ENCODE measurements at places on chromosomes 7 and 10.

- DNase-seq, result no peak
Observed at GRCh38 chr10:109969760-109970346, 37.9 kb upstream of the ADD3 start.

DNA sequence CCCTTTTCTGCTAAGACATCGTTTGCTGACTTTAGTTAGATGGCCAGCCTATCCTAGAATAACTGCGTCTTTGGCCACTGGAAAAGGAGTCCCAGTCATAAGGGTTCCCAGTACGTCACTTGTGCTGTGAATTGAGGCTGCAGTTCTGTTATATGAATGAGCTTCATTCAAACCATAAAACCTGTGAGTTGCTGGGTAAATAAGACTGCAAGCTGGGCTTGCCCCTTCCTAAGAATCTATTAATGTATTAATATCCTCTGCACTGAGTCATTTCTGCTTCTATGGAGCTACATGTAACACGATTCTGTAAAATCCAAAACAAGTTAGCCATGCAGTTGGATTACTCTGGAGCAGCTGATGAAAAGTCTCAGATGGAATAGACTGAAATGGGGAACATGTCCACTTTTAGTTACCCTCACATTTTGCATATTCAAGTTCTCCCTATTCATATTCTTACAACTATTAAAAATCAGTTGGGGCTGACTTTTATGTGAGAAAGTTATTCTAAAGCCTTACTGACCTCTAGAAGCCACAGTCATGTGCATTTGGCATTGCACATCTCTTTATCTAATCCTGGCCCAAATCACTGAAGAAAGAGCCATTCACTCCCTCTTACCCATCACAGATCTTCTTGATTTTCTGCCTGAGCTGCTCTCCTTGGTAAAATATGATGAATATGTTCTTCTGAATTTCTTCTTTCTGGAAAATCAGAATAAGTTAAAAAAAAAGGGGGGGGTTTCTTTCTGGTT is 41.8 kb upstream of the TMEM213 start:
- no peak for DNase-seq

DNA sequence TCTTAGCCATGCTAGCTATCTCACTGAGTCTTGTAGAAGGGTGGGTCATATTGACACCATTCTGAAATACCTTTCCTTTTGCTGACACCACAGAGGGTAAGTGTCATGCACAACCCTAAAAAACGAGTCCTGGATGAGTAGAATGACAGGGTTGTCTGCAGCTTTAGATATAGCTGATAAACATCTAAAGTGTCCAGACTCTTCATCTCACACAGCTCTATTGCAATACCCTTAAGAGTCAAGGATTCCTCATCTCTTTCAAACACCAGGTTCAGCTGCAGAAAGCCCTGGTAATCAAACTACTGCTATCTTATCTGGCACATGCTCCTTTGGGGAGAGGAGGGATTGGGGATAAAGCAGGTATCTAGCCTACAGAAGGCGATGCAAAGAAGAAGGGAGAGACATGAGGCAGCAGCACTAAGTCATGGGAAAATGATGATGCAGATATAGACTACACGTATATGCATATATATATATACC is 127.0 kb downstream of the ANK3 start:
- no peak for DNase-seq

GRCh38 chr7:117560030-117560429 is 80.2 kb downstream of the CFTR start:
- DNase-seq, result no peak

DNA sequence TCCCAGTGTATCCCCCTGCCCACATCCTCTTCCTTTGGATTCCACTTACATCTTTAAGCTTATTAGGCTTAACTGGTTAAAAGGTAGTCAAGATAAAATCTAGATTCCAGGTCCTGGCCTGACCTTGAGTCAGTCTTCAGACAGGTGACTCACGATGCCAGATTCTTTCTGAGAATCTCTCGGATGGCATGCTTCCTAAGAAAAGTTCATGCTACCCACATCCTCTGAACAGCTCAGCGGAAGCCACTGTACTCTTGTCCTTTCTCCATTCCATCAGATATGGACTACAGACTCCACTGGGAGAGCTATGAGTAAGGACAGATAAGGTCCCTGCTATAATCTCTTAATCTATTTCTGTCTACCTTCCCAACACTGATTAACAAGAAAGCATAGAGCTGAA is 43.4 kb downstream of the DNMBP start:
- no peak for DNase-seq

GRCh38 chr7:44062180-44062902 is 3.0 kb downstream of the PGAM2 start:
- DNase-seq, result no peak

DNA sequence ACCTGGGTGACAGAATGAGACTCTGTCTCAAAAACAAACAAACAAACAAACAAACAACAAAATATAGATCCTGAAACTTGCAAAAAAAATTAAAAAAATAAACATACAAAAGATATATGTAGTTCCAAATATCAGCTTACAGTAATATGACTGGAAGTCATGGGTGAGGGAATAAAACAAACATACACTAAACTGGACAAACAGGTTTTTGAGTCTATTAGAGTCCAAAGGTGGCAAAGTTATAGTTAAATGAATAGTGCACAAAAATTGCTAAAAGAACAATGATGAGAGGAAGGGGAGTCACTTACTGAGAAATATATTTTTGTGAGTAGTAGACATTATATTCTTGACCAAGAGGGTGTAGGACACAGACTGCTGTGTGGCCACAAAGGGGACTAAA is 16.7 kb upstream of the RSBN1L start:
- DNase-seq, result no peak

GRCh38 chr10:9301554-9301953 is 1247.1 kb downstream of the GATA3 start:
- DNase-seq, result no peak

- no peak for DNase-seq
Observed at GRCh38 chr7:125661006-125661405, 731.4 kb upstream of the POT1 start.

DNA sequence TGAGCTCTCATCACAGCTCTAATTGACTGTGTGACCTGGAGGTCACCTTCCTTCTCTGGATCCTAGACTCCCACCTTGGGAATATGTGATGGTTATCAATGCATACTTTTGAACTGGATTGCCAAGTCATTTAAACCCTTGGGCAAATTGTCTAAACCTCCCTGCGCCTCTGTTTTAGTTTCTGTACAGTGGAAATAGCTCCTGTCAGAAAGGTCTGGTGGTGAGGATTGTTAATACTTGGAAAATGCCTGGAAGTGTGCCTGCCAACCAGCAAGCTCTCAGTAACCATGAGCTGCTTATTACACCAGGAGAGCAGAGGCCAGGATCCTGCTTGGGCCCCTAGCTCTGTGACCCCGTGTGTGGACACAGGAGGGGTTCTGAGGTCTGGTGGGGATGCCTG is 108.7 kb upstream of the PPIF start:
- no peak for DNase-seq

DNA sequence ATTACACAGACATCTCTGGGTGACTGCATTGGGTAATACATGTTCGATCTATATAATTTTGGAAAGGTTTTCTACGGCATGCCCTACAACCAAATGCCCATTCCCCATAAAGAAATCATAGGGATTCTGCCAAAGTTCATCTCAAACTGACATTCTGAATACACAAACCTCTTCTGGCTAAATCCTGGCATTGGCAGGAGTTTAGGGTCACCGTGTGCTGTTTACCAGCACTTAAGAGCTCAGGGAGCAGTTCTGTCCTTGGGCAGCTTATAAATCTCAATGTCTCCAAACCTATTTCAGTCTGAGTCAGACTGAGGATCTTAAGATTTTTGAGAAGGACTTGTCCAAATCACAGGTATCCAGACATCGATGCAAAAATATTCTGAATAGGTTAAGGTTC is 809.6 kb upstream of the LRRN3 start:
- DNase-seq, result no peak

DNA sequence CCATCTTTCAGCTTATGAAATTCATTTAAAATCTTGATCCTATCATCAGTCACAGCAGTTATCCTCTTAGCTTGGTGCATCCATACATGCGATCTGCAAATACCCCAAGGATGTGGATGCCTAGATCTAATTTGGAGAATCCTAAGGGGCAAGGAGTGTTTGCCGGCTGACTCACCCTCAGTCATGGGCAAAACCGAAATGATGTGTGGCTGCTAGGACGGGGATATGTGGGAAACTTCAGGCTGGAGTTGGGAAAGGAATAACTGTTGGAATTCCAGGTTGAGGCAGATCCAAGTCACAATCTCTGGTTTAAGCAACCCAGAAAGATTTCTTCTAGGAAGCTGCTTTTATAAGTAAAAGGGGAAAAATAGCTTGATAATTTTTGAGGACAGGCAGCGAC is 19.7 kb upstream of the GOT1 start:
- DNase-seq, result no peak

- DNase-seq, result no peak
Observed at GRCh38 chr10:26706206-26706605, 8.7 kb downstream of the PDSS1 start.

- no peak for DNase-seq
Observed at GRCh38 chr10:70417568-70417967, 13.6 kb downstream of the EIF4EBP2 start.

- no peak for DNase-seq
Observed at GRCh38 chr7:144842377-144842851, 6.6 kb upstream of the TPK1 start.

GRCh38 chr7:149878523-149878921 is 4.8 kb downstream of the ATP6V0E2 start:
- DNase-seq, result peak; percentile 79

DNA sequence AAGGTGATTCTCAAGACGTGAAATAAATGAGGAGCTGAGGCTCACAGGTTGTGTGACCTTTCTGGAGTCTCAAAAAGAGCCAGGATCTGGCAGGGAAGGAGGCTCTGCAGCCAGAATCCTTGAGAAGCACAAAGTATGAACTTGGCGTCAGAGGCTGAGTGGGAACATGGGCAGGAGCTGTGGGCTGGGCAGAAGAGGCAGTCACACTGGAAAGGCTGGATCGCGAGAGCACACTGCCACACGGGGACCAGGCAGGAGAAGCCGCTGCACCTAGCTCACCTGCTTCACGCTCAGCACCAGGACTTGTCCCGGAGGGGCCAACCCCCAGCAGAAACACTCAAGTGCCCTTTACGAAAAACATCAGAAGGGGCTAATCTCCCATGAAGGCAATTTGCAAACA is 535.0 kb downstream of the TNS3 start:
- no peak for DNase-seq

- DNase-seq, result no peak
Observed at GRCh38 chr7:17638727-17639126, 301.6 kb downstream of the SNX13 start.

DNA sequence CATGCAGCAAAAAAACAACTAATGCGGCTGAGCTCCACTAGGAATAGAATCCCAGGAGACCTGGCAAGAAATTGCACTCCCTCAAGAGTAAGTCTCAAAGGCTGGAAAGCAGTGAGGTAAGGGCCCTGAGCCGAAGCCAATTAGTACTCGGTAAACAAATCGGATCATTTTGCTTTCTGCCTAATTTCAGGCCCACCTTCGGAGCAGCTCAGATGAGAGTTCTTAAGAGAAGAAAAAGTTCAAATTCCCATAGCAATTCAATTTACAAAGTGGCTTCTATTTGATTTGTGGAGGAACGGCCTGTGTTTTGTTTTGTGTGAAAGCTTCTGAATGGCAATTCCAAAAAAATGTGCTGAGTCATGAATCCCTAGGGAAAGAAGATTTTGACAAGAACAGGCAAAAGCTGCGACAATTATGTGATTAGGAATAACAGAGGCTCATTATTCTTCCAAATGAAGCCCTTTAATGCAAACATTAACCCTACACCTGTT is 60.9 kb downstream of the SLC16A9 start:
- DNase-seq, result no peak

GRCh38 chr10:60399328-60399727 is 9.7 kb upstream of the ANK3 start:
- peak; percentile 64 for DNase-seq

GRCh38 chr7:158103378-158103777 is 484.2 kb downstream of the PTPRN2 start:
- DNase-seq, result no peak

GRCh38 chr7:51344406-51345138 is 28.0 kb upstream of the COBL start:
- DNase-seq, result no peak

- no peak for DNase-seq
Observed at GRCh38 chr7:143978585-143978984, 21.5 kb upstream of the OR6B1 start.

DNA sequence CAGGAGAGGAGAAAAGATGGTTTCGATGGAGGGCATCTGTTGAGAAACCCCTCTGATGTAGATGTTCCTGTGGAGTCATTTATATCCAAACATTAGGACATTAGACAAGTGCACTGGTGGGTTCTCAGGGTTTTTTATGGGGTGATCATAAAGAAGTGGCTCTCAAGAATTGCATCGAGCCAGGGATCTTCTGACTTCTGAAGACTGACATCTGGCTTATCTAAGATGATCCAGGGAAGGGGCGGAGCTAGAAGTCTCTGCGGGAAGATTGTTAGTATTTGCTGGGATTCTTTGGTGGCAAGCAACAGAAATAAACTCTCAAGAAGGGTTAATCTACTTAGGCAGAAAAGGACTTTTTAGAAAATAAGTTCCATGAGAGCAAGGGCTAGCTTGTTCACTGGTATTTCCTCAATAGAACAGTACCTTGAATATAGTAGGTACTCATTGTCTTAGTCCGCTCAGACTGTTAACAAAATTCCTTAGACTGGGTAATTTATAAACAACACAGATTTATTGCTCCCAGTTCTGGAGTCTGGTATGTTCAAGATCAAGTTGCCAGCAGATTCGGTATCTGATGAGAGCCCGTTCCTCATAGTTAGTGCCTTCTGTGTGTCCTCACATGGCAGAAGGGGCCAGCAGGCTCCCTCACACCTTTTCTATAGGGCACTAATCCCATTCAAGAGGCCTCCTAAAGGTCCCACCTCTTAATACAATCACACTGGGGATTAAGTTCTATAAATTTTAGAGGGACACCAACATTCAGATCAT is 28.5 kb upstream of the SYPL1 start:
- no peak for DNase-seq

DNA sequence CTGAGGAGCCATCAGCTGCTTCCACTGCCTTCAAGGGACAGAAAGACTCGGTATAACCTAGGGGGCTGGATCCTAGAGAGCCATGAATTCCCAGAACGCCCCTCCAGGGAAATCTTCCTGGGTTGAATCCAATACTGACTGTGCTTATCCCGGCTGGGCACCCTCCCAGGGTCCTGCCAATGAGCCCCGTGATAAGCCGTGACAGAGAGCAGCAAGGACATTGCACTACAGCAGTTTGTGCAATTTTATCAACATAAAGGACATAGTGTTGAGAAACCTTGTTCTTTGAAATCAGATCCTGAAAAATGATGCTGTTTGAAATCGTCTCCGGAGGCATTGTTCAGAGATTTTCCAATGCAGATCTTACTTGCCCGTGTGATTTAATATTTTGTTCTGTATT is 18.8 kb downstream of the AKR1B1 start:
- DNase-seq, result no peak
